AG09309 (cell line): ENCODE measurements at places on chromosomes 3 and 15.
A peak's percentile ranks its signal among the peaks of the same experiment; 100 is the strongest.

DNA sequence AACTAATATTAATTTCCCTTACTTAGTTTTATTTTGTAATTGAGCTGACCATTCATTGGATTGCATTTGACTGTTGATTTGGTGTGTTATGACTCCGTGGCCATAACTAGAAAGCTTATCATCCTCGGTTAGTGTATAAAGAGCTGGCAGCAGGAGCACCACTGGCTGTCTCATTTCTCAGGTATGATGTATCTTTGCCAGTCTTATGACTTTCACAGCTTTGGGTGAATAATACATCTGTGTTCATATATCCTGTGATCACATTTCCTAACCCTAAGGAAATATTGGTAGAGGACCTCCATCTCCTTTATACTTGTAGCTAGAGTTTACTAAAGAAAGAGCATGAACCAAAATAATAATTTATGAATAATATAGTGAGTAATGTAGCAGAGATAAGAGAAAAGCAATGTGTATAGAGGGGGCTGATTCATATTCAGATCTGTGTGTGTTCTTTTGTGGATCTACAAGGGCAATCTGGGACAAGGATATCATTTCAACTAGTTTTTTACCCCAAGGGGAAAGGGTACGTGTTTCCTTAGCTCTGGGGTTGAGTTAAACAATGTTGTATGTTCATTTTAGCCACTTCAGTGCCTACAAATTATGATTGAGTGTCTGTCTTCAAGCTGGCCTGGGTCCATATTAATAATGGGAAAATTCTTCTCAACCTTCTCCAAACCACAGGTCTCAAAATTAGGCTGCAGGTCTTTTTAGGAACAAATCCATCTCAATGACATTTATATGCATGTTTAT lies 901.7 kb downstream of the NTRK3 start:
- peak; percentile 52 for DNase-seq

GRCh38 chr15:72199721-72200212 lies 2.2 kb upstream of the GRAMD2A start:
- peak; percentile 27 for DNase-seq

- DNase-seq: no peak
Measured at GRCh38 chr15:69979262-69979661, 118.5 kb downstream of the TLE3 start.

DNA sequence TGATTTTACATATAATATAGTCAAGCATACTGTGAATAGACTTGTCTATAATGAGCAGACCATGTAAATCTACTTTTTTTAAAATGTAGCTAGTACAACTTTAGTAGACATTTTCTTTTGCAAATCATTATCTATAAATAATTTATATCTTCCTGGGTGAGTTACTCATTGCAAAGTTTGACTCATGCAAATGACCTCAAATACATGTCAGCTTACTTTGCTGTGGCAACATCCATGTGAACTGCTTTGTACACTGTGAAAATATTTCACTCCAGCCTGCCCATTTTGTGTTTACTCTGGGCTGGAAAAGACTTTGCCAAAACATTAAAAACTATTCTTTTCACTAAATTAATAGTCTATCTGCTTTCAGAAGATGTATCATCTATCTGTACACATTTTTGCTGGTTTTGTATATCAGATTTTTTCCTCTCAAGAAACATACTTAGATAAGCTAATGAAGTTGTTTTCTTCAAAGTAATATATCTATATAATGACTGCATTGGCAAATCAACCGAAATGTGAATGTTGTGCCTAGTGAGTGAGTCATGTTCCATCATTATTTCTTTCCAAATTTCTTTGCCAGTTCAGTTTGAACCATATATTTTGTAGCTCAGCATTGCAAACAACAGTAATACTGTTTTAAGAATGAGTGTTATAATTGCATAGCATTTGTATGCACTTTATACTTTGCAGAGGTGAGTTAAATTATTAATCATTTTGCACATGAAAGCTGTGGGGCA lies 26.5 kb downstream of the IGSF10 start:
- peak; percentile 79 for DNase-seq

GRCh38 chr15:58066042-58066867 lies 744 bp upstream of the ALDH1A2 start:
- DNase-seq: no peak

DNA sequence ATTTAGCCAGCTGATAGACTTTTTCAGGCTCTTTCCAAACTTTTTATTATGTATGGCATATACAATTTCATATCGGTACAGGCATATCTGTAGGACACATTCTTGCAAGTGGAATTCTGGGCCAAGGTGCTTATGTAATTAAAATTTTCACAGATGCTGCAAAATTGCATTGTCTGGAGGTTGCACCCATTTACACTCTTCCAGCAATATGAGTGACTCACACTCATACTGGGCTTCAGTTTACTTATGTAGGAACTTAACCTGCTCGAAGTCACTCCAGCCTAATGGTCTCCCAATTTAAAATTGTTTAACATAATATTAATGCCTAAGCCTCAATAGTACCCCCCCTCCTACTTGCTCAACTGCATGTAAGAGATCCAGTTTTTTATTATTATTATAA lies 11.2 kb upstream of the SEC62 start:
- no peak for DNase-seq

GRCh38 chr3:124044956-124045355 lies 53.0 kb upstream of the ROPN1 start:
- no peak for DNase-seq

DNA sequence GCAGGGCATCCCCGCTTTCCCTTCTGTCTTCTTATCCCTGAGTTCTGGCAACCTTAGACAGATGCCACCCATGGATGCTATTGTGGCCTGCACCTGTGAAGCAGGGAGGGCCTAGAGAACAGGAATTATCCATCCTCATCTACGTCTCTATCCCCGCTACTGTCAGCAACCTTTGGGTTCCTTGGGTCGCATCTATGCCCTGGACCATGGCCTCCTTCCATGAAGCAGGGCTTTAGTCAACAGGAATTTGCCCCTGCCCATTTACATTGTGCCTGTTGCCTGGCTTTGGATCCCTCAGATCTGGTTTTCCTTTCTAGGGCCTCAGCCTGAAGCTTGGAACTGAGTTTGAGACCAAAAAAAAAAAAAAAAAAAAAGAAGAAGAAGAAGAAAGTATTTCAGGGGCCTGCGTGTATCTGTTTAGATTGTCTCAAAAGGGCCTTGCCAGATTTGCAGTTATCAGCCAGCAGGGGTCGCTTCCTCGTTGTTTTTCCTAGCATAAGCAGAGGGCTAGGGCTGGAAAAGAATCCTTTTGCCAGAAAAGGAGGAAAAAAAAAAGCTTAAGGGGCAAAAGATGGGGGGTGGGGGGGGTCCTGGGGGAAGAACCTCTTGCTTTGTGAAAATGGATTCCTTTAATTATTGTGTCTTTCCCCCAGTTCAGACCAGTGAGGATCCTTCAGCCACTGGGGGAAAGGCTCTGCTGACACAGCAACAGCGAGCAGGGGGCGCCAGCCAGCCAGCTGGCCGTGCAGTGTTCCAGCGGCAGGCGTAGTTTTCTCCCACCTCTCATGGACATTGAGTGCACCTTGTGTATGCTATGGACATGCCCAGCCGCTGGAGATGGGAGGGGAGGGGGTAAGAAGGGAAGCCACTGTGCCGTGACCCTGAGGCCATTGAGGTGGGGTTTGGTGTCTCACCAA lies 65.7 kb upstream of the ALDH1L1 start:
- peak; percentile 11 for DNase-seq

- DNase-seq: no peak
Measured at GRCh38 chr3:98791341-98792325, 28.5 kb downstream of the ST3GAL6 start.

DNA sequence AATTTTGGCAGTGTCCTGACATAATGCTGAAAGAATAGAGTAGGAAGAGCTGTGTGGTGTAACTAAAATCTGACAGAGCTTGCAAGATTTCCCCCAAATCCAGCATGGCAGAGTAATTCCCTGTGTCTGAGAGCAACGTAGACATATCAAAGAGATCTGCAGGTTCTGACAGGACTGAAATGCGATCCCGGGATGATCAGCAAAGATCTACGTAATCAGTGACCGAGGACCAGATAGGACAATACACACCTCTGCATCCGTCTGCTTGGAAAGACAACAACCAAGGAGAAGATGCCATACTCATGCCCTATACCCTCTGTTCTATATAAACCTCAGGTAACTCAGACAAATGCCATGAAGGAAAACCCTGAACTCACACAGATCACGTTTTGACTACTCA lies 26.6 kb upstream of the SYNPR start:
- no peak for DNase-seq

DNA sequence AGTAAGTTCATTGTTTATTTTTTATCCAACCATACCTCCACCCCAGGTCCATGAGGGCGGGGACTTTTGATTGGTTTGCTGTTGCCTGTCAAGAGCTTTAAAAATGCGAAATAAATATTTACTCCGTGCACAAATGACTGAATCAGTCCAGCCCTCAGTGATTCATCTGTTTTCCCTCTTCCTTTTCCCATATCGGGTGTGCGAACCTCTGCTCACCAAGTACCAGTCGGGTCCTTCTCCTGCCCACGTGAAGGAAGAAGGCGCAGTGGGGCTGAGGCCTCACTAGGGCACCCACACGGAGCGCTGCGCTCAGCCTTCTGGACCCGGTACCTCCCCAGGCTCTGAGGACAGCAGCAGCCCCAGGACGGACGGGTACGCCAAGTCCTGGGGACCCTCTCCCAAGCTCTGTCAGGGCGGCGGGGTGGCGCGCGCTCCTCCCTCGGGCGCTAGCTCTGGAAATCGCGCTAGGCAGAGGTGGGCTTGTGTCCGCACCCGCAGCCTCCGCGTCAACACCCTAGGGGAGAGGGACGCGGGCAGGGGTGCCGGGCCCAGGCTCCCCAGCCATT lies 70.5 kb upstream of the EPHB3 start:
- DNase-seq: no peak

- no peak for DNase-seq
Measured at GRCh38 chr3:120831066-120831465, 76.9 kb upstream of the STXBP5L start.

DNA sequence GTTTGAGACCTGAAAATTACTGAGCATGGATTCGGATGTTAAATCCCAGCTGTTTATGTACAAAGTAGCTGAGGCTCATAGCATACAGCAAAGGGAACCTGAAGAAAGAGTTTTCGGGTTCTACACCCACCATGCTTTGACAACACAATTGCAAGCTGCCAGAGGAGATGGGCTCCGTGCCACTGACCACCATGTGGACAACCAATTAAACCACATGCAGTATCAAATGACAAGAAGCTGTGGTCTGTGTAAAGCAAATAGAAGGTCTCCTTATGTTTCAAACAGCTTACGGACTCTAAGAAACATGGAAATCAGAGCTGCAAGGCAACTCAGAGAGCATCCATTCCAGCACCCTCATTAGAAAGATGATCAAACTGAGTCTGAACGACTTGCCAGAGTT lies 12.9 kb downstream of the GABRB3 start:
- no peak for DNase-seq

GRCh38 chr15:76185716-76186115 lies 125.6 kb downstream of the ETFA start:
- no peak for DNase-seq

- no peak for DNase-seq
Measured at GRCh38 chr3:118436697-118437262, 597.9 kb downstream of the IGSF11 start.

DNA sequence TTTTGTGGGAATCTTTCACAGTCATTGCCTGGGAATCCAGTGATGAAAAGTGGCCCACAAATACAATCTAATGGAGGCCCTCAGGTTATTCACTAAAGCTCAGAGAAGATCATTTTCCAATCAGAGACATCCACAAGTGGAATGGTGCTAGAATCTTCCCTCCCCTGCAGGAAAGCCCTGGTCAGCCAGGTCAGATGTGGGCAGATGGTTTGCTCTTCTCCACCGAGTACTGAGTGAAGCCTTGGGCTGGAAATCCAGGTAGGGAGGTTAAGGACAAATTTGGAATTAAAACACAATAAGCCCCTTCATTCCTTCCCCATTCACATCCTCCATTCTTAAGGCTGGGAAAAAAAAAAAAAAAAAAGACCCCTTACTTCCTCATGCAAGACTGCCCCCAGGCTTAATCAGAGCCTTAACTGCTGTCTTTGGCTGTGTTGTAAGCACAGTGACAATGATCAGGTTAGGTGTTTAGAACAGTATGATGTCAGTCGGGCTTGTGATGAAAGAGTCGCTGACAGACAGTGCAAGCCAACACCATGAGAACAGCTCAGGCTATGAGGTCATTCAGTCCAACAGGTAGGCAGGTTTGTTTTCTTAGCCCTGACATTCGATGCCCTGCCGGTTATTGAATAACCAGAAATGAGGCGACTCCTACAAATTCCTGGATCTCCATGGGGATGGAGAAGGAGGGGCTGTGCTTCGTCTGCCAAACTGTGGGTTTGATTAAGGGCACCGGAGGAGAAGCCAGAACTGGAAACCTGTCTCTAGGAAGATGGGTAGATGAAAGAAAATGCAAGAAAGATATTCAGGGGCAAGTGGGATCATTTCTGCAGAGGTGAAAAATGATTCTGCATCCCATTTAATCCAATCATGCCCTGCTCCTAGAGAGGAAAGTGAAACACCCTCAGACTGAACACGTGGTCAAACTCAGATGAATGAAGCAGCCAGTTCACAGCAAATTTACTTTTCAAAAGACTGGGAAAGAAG lies 23.5 kb upstream of the HES1 start:
- DNase-seq: no peak

DNA sequence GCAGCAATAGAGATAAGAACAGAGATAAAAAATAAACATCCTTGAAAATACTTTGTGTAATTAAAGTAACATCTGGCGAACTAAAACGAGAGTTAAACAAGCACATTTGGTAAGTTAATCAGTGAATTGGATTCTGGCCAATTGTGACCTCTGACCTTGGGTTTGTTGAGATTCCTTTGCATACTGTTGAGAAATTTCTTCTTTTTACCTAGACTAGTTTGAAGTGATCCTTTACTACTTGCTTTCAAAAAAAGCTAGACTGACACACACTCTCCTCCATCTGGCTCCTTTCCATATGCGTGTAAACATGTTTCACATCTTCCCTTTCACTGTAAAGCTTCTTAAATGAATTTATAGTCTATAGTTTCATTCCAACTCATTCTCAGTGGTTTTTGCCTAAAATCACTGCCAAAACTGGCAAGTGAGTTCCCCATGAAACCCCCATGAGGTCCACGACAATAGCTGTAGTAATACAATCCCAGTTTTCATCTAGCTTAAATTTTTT lies 17.3 kb upstream of the GBE1 start:
- DNase-seq: no peak

GRCh38 chr3:190044142-190044541 lies 76.6 kb downstream of the P3H2 start:
- no peak for DNase-seq

- DNase-seq: no peak
Measured at GRCh38 chr3:177353140-177353539, 155.9 kb upstream of the TBL1XR1 start.

DNA sequence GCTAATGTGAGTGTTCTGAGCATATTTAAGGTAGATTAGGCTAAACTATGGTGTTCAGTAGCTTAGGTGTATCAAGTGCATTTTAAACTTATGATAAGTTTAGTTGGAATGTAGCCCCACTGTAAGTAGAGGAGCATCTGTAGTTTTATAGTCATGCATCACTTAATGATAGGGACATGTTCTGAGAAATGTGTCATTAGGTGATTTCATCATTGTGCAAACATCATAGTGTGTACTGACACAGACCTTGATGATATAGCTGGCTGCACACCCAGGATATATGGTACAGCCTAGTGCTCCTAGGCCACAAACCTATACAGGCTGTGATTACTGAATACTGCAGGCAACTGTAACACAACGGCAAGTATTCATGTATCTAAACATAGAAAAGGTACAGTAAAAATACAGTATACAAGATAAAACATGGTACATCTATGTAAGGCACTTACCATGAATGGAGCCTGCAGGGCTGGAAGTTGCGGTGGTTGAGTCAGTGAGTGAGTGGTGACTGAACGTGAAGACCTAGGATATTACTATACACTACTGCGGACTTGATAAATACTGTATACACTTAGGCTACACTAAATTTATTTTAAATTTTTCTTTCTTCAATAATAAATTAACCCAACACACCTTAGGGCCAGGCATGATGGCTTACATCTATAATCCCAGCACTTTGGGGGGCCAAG lies 17.9 kb downstream of the DNAH1 start:
- DNase-seq: no peak
